ENCODE measurements at places on chromosomes 13 and 19. TPM values are rescaled to one million over a fixed set of nuclear protein-coding genes. Genes with fewer than 3 reads are reported as not detected.

The DMKN gene
- total RNA-seq = 79.8 TPM

The CEACAM3 gene
- total RNA-seq = 1.2 TPM

DNA sequence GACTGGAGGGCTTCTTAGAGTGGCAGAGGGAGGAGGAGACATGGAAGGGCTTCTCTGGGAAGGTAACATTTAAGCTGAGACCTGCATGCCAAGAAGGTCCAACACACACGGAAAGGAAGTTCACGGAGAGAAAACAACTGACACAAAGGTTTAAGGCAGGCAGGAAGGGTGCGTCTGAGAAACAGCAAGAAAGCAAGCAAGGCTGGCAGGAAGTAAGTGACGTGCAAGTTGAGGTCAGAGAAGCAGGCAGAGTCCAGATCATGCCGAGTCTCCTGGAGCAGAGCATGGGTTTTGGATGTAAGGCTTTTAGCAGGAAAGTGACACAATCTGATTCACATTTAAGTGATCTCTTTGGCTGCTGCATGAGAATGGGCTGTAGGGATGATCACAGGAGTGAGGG lies 60.5 kb downstream of the ATP7B start:
- no peak for DNase-seq

DNA sequence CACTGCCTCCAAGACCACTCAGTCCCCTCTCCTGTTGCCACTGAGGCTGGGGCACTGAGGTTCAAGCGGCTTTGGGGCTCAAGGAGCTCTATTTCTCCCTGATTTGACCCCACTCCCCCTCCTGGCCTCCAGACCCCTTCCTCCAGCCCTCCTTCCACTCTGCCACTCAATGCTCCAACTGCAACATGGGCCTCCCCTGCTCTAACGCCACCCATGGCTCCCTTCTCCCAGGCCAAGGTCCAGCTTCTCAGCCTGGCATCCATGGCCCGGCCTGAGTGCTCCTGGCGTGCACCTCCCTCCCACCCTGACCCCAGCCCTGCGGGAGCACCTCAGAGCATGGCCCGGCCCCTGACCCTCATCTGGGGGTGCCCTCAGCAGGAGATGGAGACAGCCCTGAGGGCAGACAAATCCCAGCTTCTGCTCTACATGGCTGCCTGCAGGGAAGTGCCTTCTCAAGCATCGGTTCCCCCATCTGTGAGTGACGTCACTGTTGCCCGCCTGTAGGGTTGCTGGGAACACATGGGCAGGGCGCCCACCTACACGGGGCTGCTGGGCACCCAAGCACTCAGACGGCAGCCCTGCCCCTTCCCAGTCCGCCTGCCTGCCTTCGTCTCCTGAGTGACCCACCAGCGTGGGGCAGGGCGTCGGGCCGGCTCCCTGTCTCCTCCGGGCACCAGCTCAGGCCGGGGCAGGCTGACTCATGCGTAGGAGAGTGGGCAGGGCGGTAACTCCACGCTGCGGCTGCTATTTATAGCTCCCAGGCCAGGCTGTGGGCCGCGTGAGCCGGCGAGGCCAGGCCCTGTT lies 1.6 kb upstream of the DIRAS1 start:
- DNase-seq = peak; percentile 85

GRCh38 chr13:27446986-27447583 lies 3.3 kb downstream of the MTIF3 start:
- DNase-seq = no peak
